ENCODE measurements at places on chromosomes 2 and 18.
A peak's percentile ranks its signal among the peaks of the same experiment; 100 is the strongest.

DNA sequence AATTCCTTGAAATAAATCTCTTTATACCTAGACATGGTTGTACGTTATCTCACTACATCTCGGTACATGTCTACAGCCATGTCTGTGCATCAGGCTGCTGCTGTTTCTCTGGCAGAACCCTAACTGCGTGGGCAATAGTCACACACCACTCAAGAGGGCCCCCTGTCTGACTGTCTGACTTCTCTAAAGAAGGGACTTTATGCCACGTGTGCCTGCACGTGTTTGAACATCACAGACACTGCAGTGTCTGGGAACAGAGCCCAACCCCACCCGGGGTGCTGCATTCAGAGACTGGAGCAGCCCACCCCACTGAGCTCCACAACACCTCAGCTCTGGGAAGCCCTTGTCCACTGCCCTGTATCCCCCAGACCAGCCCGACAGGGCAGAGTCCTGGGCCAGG is 55.0 kb downstream of the KIF1A start:
- DNase-seq, result no peak

- no peak for DNase-seq
Observed at GRCh38 chr2:71067567-71068217, 756 bp upstream of the NAGK start.

DNA sequence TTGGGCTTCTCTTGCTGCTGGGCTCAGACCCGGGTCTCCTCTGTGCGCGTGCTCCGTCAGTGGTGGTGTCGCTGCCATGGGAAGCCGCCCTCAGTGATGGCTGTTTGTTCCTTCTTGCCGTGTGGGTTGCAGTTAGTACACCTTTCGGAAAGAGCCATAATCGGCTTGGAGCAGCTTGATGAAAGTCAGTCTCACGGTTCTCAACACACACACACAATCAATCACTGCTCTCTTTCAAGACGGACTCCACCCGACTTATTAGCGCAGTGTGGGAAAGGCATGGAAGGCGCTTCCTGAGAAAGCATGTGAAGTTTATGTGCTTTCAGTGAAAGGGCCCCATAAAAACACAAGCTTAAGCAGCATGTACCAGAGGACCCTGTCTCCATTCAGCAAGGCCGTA is 64.1 kb downstream of the SOX11 start:
- no peak for DNase-seq

- DNase-seq, result no peak
Observed at GRCh38 chr2:203437511-203437910, 97.6 kb downstream of the RAPH1 start.

- DNase-seq, result no peak
Observed at GRCh38 chr2:191270306-191271161, 25.3 kb downstream of the MYO1B start.

DNA sequence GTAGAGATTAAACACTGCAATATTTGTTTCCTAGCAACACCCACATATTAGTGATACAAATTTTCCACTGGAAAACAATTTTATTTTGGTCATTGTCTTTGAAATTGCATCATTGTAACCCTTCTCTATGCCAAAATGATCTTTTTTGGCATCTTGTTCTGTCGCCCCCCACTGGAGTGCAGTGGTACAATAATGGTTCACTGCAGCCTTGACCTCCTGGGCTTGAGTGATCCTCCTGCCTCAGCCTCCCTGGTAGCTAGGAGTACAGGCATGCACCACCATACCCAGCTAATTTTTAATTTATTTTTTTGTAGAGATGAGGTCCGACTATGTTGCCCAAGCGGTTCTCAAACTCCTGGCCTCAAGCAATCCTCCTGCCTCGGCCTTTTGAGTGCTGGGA is 117.4 kb downstream of the PIK3C3 start:
- DNase-seq, result no peak

DNA sequence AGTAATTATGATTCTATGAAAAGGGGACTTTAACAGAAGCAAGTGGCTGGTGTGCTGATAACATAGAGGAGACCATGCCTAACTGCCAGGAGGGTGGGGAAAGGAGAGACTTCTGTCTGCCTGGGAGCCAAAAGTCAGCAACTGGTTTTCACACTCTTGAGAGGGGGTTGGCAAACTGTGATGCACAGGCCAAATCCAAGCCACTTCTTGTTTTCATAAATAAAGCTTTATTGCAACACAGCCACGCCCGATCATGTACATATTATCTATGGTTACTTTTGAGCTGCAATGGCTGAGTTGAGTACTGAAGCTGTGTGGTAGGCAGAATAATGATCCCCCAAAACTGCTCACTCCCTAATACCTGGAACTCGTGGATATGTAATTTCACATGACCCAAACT is 208.4 kb downstream of the LNPK start:
- DNase-seq, result no peak

GRCh38 chr2:79887747-79888374 is 375.0 kb downstream of the CTNNA2 start:
- no peak for DNase-seq

DNA sequence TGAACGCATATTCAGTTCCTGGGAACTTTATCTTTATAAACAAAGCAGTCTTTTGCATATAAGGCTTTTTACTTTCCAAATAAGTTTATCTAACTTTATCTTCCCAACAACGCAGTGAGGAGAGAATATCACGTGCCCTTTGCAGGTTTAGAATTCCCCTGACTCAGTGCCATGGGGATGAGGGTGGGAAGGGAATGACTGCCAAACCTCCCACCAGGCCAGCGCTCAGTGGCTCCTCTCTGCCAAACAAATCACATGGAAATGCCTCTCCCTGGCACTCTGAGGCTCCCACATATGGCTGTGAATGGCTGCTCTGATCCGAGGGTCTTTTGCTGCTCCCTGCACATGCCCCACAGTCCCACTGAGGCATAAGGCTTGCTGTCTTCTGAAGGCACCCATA is 158.3 kb downstream of the DNAH6 start:
- DNase-seq, result no peak

DNA sequence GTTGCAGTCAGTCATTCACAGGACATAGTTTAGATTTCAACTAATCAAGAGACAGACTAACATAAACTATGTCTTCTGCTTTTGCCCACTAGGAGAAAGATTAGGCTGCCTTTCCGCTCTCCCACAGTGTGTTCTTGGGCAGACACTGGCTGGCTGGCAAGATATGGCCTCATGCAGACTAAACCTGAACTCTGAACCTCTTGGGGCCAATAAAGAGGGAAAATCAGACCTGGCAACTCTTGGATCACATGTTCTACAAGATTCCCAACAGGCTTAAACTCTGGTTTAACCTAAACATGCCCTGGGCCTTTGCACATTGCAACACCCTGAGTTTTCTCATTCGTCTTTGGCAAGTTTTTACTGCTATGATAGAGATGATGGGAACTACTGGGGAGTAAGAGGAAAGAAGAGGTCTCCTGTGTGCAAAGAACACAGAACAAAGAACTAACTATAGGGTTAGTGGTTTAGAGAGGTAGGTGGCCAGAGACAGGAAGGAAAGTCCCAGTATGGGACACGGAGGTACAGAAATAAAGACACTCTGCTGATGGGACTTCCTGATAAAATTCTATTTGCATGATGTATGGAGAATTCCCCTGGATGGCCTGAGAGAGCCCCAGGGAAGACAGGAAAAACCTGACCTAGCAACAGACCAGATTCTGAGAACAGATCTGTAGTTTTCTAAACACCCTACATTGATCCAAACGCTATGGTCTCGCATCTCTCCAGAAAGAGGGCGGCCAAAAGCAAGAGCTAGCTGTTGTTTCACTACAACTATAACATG is 2.0 kb upstream of the ATRAID start:
- DNase-seq, result no peak

- no peak for DNase-seq
Observed at GRCh38 chr18:1779587-1779986, 791.7 kb downstream of the METTL4 start.

- no peak for DNase-seq
Observed at GRCh38 chr2:124151691-124152090, 126.6 kb downstream of the CNTNAP5 start.

DNA sequence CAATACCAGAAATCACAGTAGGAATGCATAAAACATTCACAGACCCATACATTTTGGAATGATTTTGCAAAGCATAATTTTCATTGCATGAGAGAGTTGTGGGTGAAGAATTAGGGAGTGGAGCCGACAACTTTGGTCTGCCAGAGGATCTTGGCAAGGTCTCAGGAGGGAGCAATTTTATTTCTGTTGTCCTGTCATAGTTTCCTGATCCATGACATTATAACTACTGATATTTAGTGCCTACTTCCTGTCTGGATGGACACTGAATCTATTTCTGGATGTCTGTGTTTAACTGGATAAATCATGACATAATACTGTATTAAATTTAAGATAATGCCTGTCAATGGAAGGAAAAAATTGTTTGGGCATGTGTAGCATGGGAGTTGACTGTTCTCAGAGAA is 2.4 kb downstream of the ITGA4 start:
- DNase-seq, result no peak

GRCh38 chr2:237234268-237234667 is 148.6 kb downstream of the COPS8 start:
- DNase-seq, result no peak

DNA sequence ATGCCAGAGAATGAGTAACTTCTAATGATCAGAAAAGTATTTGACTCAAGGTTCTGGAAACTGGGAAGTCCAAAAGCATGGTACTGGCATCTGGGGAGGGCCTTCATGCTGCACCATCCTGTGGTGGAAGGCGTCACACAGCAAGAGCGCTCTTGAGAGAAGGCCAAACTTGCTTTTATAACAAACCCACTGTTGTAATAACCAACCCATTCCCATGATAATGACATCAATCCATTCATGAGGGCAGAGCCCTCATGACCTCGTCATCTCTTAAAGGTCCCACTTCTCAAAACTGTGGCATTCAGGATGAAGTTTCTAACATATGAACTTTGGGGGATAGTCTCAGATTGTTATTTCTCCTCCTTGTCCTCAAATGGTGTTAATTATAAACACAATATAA is 67.8 kb downstream of the COA5 start:
- no peak for DNase-seq

DNA sequence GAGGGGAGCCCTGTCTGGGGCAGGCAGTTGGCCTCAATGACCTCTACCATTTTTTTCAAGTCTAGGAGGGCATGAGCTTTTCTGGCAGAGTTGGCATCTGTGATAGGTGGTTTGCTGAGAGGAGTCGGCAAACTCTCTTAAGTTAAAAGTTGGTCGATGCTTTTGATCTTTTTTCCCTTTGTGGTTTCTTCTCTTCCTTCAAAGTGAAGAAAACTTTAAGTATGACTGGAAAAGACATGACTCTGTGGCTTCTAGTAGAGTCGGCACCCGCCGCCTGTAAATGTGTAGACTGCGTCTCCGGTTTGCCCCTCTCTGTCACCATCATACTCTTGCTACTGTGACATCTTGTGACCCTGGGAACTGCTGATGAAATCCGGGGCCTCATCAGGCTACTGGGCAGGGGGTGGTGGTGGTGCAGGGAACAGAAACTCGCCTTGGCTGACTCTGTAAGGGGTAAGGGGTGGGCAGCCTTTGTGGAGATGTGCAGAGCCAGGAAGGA is 21.1 kb downstream of the INPP5D start:
- peak; percentile 63 for DNase-seq

DNA sequence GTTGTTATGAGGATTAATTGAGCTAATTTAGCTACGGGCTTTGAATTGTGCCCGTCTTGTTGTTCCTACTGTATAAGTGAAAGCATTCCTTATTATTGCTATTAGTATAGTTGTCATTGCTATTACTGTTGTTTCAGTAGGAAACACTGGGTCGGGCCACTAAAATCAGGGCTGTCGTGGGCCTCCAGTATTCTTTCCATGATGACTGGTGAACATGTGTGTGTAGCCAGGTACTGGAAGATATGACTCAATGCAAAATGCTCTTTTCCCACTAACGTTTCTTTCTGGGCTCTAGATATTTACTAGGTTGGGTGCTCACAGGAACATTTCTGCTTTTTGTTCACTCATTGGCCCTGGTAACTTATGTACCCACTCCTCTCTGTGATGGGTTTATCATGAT is 4.9 kb downstream of the TTL start:
- DNase-seq, result no peak

DNA sequence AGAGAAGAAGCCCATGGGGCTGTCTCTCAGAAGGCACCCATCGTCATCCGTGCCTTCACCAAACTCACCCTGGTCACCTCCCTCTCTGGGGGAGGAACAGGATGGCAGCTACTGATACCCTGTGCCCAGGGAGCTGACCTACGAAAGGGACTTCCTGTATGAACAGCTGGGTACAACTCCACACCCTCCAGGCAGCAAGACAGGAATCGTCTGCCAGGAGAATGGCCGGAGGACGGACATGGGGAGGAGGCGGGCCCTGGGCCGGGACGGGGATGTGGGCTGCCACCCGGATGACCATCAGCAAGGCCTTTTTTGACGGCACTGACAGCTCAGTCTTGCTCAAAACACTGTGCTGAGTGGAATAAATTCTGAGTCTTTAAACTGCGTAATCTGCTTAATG is 243.6 kb downstream of the HDAC4 start:
- no peak for DNase-seq

DNA sequence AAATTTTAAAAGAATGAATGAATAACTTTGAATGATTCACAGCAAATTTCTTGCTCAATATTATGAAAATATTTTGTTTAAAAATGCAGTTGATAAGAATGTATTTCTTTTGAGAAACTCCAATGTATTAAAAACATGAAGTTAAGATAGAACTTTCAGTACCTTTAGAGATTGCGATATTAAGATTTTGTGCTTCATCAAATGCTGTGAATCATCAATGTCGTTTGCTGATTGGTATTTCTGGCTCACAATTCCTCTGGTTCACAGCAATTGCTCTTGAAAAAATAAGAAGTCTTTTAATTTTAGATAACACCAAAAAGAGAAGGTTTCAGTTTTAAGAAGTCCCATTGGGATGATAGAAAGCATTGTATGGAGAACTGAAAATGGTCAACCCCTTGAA is 228.7 kb downstream of the IKZF2 start:
- no peak for DNase-seq

DNA sequence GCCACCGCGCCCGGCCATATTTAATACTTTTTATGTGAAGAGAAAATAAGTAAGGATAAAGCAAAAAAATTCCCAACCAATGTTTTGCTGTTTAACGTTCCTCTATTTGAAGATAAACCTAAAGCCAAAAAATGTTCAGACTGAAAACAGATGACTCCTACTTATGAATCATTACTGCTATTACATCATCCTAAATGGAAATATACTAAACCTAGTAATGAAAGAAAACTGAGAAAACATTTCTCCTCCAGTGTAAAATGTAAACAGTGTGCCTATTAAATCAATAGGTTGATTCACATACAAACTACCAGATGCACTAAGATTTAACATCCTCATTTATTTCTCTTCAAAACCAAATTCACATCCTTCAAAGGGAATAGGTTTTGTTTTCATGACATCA is 43.5 kb downstream of the CWC22 start:
- no peak for DNase-seq
